ENCODE measurements at places on chromosomes 13 and 19.

DNA sequence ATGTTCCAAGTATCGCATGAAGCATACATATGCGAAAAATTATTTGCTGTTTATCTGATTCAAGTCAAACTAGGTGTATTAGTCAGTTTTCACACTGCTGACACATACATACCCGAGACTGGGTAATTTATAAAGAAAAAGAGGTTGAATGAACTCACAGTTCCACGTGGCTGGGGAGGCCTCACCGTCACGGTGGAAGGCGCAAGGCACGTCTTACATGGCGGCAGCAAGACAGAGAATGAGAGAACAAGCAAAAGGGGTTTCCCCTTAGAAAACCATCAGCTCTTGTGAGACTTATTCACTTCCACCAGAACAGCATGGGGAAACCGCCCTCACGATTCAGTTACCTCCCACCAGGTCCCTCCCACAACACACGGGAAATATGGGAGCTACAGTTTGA, 13.0 kb upstream of the PROZ start:
- no peak for DNase-seq

- no peak for DNase-seq
These were observed 5.0 kb upstream of the JUNB start for GRCh38 chr19:12786141-12786870.

GRCh38 chr13:114311908-114312307, 2.4 kb upstream of the CHAMP1 start:
- DNase-seq, result peak; percentile 6

DNA sequence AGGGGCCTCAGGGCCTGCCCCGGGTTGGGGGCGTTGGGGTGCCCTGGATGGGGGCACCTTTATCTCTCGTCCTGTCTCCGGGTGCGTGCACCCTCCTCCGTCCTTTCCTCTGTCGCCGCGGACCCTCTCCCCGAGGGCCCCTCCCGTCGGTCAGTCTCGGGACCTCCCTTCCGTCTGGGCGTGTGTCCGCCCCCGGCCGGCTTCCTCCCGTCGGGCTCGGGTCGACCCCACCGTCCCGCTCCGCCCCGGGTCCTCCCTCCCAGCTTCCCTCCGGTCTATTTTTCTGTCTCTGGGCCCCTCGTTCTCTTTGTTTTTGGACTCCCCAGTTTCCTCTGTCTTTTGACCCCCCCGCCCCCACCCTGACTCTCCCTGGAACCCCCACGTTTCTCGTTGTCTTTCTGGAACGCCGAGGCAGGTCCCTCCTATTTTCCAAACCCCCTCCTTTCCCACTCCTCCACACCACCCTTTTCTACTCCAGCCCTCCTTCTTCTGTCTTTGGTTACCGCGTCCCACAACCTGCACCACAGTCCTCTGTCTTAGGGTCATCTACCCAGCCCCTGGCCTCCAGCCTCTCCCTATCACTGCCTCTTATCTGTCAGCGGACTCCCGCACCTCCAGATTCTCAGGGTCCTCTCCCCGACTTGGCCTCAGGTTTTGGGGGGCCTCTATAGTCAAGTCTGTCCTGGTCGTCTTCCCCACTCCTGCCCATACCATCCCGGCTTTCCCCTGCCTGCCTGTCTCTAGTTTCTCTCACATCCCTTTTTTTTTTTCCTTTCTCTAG, 757 bp downstream of the EGLN2 start:
- DNase-seq, result peak; percentile 70

DNA sequence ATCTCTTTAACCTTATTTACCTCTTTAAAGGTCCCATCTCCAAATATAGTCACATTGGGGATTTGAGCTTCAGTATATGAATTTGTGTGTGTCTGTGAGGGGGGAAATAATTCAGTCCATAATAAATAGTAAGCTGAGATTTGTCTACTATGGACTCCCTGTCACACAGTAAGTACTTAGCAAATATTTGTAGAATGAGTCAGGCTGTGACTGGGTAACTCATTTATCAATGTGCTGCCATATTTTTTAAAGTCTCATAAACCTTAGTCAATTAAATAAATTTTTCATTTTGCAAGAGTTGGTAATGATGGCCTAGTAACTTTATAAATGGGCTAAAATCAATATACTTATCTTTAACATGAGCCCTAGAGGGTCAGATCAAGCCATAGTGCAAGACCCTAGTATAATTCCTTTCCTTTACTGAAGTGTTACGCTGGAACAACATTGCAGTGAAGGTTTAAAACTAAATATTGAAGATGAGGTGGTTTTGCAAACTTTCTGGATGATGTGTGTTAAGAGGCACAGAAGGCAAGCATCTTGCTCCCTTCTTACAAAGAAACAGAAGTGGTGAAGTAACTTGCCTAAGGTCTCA, 305.1 kb downstream of the KCNRG start:
- peak; percentile 79 for DNase-seq

DNA sequence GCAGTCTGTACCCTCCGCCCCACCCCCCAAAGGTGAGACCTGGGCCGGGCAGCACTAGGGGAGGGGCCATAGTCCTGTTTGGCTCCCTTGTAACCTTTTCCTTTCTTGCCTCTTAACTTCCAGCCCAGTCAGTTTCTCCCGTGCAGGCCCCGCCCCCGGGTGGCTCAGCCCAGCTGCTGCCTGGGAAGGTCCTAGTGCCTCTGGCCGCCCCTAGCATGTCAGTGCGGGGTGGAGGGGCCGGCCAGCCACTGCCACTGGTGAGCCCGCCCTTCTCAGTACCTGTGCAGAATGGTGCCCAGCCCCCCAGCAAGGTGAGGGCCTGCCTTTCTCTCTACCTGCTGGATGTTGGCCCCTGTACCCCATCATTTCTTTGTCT, 10.5 kb upstream of the PRR19 start:
- DNase-seq, result no peak

GRCh38 chr13:46720189-46720588, 76.8 kb downstream of the ESD start:
- no peak for DNase-seq

DNA sequence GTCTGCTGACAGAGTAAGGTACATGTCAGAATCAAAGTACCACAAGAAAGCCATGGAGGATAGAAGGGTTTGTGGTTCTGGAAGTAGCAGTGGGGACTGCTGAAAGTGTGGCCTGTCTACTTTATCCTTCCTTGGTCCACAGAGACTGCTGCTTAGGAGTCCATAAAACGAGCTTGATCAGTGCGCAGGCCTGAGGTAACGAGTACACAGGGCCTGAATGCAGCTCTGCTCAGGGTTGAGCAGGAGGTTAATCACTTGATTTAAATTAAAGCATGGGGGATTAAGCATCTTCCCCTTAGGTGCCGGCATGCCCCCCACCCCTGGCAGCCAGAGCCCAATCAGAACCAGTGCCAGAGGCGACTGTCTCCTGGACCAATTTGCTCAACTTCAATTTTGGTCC, 34.9 kb upstream of the WASF3 start:
- no peak for DNase-seq

- no peak for DNase-seq
These were observed 17.7 kb downstream of the NUMBL start for GRCh38 chr19:40672573-40673299.

DNA sequence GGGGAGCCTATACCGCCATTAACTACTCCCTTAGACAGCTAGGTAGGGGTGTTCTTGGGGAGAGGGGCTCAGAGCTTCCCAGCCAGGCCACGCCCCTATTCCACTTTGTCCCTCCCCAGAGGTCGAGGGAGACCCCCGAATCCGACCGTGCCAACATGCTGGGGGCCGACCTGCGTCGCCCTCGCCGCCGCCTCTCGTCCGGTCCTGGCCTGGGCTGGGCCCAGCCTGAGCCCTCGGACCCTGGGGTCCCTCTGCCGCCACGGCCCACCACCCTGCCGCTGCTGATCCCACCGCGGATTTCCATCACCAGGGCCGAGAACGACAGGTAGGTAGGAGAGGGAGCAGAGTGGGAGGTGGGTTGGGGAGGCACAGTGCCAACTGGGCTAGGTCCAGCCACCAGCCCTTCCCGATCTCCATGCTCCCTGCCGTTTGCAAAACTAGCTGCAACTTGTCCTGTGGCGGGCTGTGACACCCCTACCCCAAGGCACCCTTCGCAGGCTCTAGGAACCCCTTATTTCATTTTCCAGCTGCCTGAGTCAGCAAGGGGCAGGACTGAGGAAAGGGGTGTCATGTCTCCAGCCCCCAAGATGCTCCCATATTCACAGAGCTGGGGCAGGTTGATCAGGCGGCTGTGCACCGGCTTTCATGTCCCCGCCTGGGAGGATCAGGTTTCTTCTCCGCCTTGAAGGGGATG, 2.6 kb upstream of the PDE4A start:
- no peak for DNase-seq

- no peak for DNase-seq
These were observed 15.2 kb downstream of the RCBTB1 start for GRCh38 chr13:49569993-49570689.

DNA sequence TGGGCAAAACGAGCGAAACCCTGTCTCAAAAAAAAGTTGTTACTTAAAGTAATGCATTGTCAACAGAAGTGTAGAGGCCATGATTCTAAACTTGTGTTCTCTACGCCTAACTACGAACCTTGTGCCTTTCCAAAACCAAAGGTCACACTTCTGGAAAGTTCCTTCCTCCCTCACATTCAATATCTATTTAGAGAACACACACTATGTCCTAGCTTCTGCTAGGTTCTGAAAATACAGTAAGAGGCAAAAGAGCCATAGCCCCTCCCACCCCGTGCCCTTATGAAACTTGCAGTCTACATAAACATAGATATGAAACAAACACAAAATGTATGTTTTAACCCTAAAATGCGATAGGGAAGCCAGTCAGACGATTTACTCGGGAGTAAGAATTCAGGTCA, 36.4 kb downstream of the RNF6 start:
- no peak for DNase-seq

- DNase-seq, result no peak
These were observed 7.6 kb upstream of the PEG3 start for GRCh38 chr19:56848166-56848565.

GRCh38 chr19:46761418-46761831, 15.2 kb upstream of the STRN4 start:
- no peak for DNase-seq

GRCh38 chr13:100566543-100566942, 22.0 kb downstream of the GGACT start:
- no peak for DNase-seq
